ENCODE measurements at places on chromosomes 4 and X. TPM values are rescaled to one million over a fixed set of nuclear protein-coding genes. Genes with fewer than 3 reads are reported as not detected.

GRCh38 chr4:60216752-60217151 lies 983.4 kb upstream of the ADGRL3 start:
- no peak for DNase-seq

GRCh38 chr4:7810783-7811535 lies 128.7 kb downstream of the AFAP1 start:
- no peak for DNase-seq

GRCh38 chr4:76614589-76614988 lies 179.6 kb downstream of the SHROOM3 start:
- DNase-seq: no peak

GRCh38 chrX:41516999-41517765 lies 70.0 kb downstream of the NYX start:
- no peak for DNase-seq

DNA sequence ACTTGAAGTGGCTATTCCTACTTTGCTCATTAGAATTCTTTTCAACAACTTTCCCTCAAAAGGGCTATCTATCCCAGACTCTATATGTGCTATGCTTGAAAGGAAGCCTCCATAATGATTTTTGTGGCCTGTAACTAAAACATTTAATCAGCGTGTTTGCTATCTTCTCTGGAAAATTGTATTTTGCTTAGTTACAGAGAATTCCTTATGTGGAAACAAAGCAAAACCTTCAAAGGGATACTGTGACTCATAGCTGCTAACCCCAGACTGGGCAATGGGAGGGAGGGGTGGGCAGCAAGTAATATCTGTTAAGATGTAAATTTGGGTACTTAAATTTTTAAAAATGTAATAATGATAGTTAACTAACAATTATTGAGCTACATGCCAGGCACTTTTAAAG lies 3.7 kb downstream of the SLC25A14 start:
- DNase-seq: no peak

Gene TMLHE
- total RNA-seq: 36.4 TPM

DNA sequence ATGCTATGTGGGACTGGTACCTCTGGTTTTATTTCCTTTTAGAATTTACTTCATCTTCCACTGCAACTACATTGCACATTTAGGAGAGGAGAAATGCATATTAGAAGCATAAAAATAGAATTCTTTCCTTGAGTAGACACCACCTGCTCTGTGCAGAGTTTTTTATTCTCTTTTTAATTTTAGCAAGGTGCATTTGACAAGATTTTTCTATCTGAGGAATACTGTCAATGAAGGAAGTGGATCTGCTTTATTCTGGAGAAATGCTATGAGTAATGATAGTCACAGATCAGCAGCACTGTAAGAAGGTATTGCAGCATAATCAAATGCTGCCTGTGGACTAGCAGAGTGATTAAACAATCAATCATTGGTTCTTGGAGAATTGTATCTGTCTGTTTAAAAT lies 1038.3 kb downstream of the RAPGEF2 start:
- DNase-seq: no peak

GRCh38 chr4:45701621-45702020 lies 422.2 kb downstream of the GABRG1 start:
- no peak for DNase-seq

Gene MAP3K15
- total RNA-seq: 4.9 TPM

DNA sequence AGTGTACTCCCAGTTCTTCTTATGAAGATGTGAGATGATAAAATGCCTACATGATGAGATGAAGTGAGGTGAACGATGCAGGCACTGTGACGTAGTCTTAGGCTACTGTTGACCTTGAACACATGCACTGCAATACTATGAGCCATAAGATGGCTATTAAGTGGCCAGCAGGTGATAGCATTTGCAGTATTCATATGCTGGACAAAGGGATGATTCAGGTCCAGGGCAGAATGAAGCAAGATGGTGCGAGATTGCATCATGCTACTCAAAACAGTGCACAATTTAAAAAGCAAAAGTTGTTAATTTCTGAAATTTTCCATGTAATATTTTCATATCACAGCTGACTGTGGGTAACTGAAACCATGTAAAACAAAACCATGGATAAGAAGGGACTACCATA lies 781.4 kb downstream of the PCDH18 start:
- DNase-seq: no peak

Gene GLUD2
- 0.33 TPM for total RNA-seq
